Psoas muscle (tissue), 8 donors: ENCODE measurements at places on chromosomes 6 and 20. TPM values are rescaled to one million over a fixed set of nuclear protein-coding genes. Genes with fewer than 3 reads are reported as not detected.

RIPOR3 gene
- 5.4 TPM for polyA plus RNA-seq

CDSN gene
- polyA plus RNA-seq = not detected

ETV7 gene
- polyA plus RNA-seq = 0.09 TPM

BAG2 gene
- polyA plus RNA-seq = 17.6 TPM

AKAP7 gene
- 1.3 TPM for polyA plus RNA-seq

PRICKLE4 gene
- polyA plus RNA-seq = 0.70 TPM

EFCAB8 gene
- polyA plus RNA-seq = 0.04 TPM

UNC5CL gene
- 0.90 TPM for polyA plus RNA-seq

FAM135A gene
- 3.2 TPM for polyA plus RNA-seq

PEX3 gene
- polyA plus RNA-seq = 13.0 TPM

TCF15 gene
- polyA plus RNA-seq = 3.0 TPM

SLC22A1 gene
- polyA plus RNA-seq = 0.17 TPM

OR2J3 gene
- not detected for polyA plus RNA-seq

HSPA12B gene
- 7.5 TPM for polyA plus RNA-seq

BPIFB4 gene
- not detected for polyA plus RNA-seq

GABRR2 gene
- 4.3 TPM for polyA plus RNA-seq

SCGN gene
- not detected for polyA plus RNA-seq

BMP7 gene
- 0.03 TPM for polyA plus RNA-seq

IL20RA gene
- polyA plus RNA-seq = 0.05 TPM

CST4 gene
- not detected for polyA plus RNA-seq

SLC23A2 gene
- polyA plus RNA-seq = 1.4 TPM

HEY2 gene
- polyA plus RNA-seq = 4.2 TPM

NFATC2 gene
- 0.48 TPM for polyA plus RNA-seq

C6orf132 gene
- 0.13 TPM for polyA plus RNA-seq

CD24 gene
- 0.56 TPM for polyA plus RNA-seq
